ENCODE measurements at places on chromosomes 12 and 14. TPM values are rescaled to one million over a fixed set of nuclear protein-coding genes. Genes with fewer than 3 reads are reported as not detected.

DNA sequence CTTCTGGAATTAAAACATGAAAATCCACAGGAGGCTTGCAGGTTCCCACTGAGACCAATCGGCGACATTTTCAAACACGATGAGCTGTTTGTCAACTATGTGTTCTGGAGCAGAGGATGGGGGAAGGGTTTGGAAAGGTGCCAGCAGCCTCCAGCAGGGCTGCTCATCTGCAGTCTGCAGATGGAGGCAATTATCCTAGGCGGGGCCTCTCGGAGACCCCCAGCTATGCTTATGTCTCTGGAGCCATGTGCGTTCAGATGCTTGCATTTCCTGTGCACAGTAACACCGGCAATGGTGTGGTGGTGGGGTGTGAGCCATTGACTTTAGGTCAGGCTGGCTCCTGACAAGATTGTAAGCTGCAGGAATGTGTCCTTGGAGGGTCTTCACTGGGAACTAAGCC lies 51.7 kb downstream of the RPH3A start:
- no peaks in the 10 kb centered on the region for H3K36me3 ChIP-seq
- H3K27me3 ChIP-seq: no peaks in the 10 kb centered on the region

DNA sequence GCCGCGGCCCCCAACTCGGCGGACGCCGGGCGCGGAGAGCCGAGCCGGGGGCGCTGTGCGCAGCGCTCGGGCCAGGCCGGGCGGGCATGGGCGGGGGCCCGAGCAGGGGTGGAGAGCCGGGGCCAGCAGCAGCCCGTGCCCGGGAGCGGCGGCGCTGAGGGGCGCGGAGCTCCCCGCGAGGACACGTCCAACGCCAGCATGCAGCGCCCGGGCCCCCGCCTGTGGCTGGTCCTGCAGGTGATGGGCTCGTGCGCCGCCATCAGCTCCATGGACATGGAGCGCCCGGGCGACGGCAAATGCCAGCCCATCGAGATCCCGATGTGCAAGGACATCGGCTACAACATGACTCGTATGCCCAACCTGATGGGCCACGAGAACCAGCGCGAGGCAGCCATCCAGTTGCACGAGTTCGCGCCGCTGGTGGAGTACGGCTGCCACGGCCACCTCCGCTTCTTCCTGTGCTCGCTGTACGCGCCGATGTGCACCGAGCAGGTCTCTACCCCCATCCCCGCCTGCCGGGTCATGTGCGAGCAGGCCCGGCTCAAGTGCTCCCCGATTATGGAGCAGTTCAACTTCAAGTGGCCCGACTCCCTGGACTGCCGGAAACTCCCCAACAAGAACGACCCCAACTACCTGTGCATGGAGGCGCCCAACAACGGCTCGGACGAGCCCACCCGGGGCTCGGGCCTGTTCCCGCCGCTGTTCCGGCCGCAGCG lies 639 bp downstream of the FZD10 start:
- H3K36me3 ChIP-seq: no peaks in the 10 kb centered on the region
- no peak overlapping the region for H3K27ac ChIP-seq
- H3K4me3 ChIP-seq: no peak overlapping the region
- no peak for DNase-seq
- no peaks in the 10 kb centered on the region for H3K4me1 ChIP-seq

DNA sequence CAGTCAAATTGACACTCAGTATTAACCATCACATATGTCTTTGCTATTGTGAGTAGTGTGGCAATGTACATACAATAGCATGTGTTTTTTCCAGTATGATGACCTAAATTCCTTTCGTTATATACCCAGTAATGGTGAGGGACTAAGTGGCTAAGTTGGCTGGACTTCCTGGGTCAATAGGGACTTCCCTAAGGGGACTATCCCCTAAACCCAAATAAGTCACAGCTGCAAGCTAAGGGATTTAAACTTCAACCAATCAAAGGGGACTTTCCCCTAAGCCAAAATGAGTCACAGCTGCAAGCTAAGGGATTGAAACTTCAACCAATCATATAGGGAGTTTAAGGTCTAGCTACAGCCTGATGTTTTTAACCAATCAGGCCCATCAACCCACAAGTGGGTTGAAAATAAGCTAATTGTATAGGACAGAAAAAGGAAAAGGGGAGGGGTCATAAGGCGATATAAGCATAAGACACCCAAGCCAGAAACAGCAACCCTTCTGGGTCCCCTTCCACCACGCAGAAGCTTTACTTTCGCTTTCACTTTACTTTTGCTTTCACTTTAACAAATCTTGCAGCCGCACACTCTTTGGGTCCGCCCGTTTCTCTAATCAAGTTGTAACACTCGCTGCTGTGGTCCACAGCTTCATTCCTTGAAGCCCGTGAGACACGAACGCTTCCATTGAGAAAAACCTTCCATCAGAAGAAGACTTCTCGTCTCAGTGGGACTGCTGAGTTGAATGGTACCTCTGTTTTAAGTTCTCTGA lies 404.4 kb downstream of the FLRT2 start:
- H3K36me3 ChIP-seq: no peaks in the 10 kb centered on the region
- H3K4me1 ChIP-seq: peaks cover 9% of the 10 kb centered on the region
- no peaks in the 10 kb centered on the region for H3K27me3 ChIP-seq
- H3K4me3 ChIP-seq: peak overlapping the region; percentile 16

GRCh38 chr12:123531091-123531490 lies 2.4 kb downstream of the RILPL1 start:
- no peak for DNase-seq

GRCh38 chr14:26163761-26164160 lies 434.1 kb downstream of the NOVA1 start:
- no peaks in the 10 kb centered on the region for H3K4me1 ChIP-seq
- no peak overlapping the region for H3K4me3 ChIP-seq
- no peak overlapping the region for H3K27ac ChIP-seq

DNA sequence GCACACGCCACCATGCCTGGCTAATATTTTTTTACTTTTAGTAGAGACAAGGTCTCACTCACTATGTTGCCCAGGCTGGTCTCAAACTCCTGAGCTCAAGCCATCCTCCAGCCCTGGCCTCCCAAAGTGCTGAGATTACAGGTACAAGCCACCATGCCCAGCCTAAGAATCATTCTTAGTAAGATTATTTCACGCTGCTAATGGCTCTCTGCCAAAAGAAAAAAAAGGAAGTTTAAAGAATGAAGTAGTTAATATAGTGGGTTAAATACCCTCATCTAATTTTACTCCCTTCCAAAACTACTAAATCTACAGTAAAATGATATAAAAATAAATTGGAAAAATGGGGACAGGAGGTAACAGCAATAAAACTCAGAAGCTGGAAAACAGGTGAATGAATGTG lies 2.6 kb downstream of the ETFRF1 start:
- peaks cover 14% of the 10 kb centered on the region for H3K4me1 ChIP-seq
- H3K36me3 ChIP-seq: peaks cover 6% of the 10 kb centered on the region
- DNase-seq: no peak
- H3K4me3 ChIP-seq: no peak overlapping the region
- no peaks in the 10 kb centered on the region for H3K27me3 ChIP-seq
- H3K27ac ChIP-seq: no peak overlapping the region

DNA sequence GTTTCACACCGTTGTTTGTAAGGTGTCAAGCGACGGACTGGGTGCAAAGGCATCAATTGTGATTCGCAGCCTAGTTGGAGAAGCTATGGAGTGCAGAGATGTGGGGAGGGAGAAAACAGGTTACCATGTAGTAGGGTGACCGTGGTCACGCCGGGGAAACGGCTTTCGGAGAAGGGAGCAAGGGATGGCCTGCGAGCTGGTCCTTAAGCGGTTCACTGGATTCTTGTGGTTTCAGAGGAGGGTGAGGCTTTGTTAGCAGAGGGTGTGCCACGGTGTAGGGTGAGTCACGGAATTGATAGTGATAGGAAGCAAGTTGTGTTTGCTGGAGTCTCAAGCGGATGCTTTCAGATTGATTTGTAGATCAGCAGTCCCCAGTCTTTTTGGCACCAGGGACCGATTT lies 2.3 kb downstream of the PIWIL1 start:
- H3K4me3 ChIP-seq: no peak overlapping the region
- no peak for DNase-seq
- H3K4me1 ChIP-seq: no peaks in the 10 kb centered on the region
- no peaks in the 10 kb centered on the region for H3K27me3 ChIP-seq
- H3K27ac ChIP-seq: no peak overlapping the region

DNA sequence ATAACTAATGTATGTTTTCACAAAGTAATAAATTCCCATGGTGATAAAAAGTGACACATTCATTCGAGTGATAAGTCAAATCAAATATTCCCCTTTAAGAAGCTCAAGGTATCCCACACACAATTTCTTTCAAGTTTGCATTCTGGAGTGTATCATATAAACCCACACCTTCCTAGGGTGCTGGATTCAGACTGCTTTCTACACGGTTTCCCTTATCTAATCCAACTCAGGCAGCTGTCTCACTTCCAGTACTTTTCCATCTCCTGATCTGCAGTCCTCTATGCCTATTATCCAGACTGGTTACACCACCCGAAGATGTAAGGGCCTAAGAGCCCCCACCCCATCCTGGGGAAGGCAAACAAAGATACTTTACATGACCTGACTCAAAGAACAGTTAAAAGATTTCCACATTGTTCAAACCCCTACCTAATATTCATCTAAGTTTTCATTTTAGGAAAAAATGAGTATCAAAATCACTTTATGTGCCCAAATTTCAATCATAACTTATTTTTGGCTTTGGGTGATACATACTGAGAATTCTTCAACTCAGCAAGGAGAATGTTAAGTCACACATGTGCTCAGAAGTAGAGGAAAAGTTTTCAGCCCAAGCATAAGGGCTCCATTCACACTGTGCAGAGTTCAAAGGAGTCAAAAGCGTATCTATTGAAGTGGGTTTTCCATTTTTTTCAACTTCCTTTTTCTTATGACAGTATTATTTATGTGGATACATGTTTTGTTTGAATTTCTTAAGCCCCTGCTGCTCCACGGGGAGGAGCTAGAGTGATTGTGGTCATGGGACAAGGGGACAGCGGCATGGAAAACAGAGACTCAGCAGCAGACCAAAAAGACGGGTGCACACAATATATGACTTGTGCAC lies 41.8 kb downstream of the CORO1C start:
- H3K4me1 ChIP-seq: peaks cover 70% of the 10 kb centered on the region
- no peaks in the 10 kb centered on the region for H3K27me3 ChIP-seq
- H3K4me3 ChIP-seq: no peak overlapping the region
- peak overlapping the region; percentile 97 for H3K27ac ChIP-seq

- H3K4me3 ChIP-seq: no peak overlapping the region
- H3K27ac ChIP-seq: no peak overlapping the region
- no peaks in the 10 kb centered on the region for H3K27me3 ChIP-seq
- H3K4me1 ChIP-seq: no peaks in the 10 kb centered on the region
Observed at GRCh38 chr14:29843981-29844380, 83.7 kb downstream of the PRKD1 start.

- DNase-seq: no peak
- no peaks in the 10 kb centered on the region for H3K4me1 ChIP-seq
- H3K36me3 ChIP-seq: no peaks in the 10 kb centered on the region
- no peak overlapping the region for H3K27ac ChIP-seq
Observed at GRCh38 chr14:36167431-36167830, 9.1 kb downstream of the PTCSC3 start.

DNA sequence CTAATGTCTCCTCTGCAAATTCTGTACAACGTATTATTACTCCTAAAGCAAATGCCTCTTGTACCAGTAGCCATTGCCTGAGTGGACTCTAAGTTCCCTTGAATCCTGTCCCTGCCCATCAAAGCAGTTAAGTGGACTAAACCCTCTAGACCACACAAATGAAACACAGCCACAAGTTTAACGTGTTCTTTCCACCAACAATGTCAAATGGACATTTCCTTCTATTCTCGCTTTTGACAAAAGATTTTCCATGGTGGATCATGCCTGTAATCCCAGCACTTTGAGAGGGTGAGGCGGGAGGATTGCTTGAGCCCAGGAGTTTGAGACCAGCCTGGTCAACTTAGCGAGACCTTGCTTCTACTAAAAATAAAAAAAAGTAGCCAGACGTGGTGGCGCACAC lies 15.9 kb downstream of the CCDC88C start:
- H3K4me3 ChIP-seq: no peak overlapping the region
- H3K27me3 ChIP-seq: peaks cover 17% of the 10 kb centered on the region
- peaks cover 22% of the 10 kb centered on the region for H3K4me1 ChIP-seq
- no peak overlapping the region for H3K27ac ChIP-seq
- H3K36me3 ChIP-seq: no peaks in the 10 kb centered on the region

DNA sequence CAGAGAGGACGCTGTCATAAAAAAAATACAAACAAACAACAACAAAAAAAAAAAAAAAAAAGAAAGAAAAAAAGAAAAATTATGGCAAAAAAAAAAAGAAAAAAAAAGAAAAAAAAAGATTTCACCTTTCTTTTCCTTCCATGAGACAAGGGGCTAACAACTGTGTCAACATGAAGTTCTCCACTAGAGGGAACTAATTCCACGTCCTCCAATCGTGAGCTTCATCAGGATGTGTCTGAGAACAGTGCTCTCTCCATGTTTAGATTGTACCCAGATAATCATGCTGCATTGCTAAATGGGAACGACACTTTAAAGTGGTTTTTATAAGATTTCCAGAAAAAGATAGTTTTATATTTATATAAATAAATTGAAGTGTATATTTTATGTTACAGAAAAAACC lies 96.2 kb upstream of the PTPRB start:
- H3K4me3 ChIP-seq: no peak overlapping the region
- no peaks in the 10 kb centered on the region for H3K27me3 ChIP-seq

DNA sequence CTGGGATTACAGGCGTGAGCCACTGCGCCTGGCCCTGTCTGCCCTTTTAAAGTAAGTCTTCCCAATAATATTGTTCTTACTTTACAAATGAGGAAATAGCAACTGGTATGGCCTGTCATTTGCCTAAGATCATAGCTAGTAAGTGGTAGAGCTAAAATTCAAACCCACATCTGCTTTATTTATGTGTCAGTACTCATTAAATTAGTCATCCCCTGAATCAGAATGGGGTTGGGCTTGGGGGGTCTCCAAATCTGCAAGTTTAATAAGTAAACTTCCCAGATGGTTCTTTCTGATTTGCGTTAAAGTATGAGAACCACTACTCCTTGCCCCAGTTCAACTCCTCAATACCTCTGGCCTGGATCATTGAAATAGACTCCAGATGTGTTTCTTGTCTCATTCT lies 96.2 kb downstream of the FAR2 start:
- no peaks in the 10 kb centered on the region for H3K4me1 ChIP-seq
- no peak overlapping the region for H3K4me3 ChIP-seq
- no peak overlapping the region for H3K27ac ChIP-seq
- no peaks in the 10 kb centered on the region for H3K36me3 ChIP-seq

GRCh38 chr14:94918896-94919295 lies 149.0 kb upstream of the GSC start:
- no peak overlapping the region for H3K27ac ChIP-seq
- no peaks in the 10 kb centered on the region for H3K36me3 ChIP-seq
- no peak overlapping the region for H3K4me3 ChIP-seq
- H3K4me1 ChIP-seq: peaks cover 4% of the 10 kb centered on the region
- H3K27me3 ChIP-seq: no peaks in the 10 kb centered on the region

GRCh38 chr12:108955225-108955835 lies 65.5 kb downstream of the SVOP start:
- no peak overlapping the region for H3K27ac ChIP-seq
- H3K36me3 ChIP-seq: no peaks in the 10 kb centered on the region
- H3K27me3 ChIP-seq: no peaks in the 10 kb centered on the region
- DNase-seq: no peak
- no peaks in the 10 kb centered on the region for H3K4me1 ChIP-seq

The ACVRL1 gene
- total RNA-seq: 68.4 TPM

The P2RX4 gene
- total RNA-seq: 40.5 TPM

The RD3L gene
- not detected for total RNA-seq

The NKX2-1 gene
- total RNA-seq: not detected

The KLRG1 gene
- total RNA-seq: 2.7 TPM

The SSTR1 gene
- total RNA-seq: 1.0 TPM

The TSPAN8 gene
- total RNA-seq: 80.6 TPM

The LRFN5 gene
- total RNA-seq: 8.0 TPM
